ENCODE measurements at places on chromosomes 2 and 18.

- DNase-seq, result no peak
Observed at GRCh38 chr18:79092874-79093273, 23.7 kb downstream of the ATP9B start.

DNA sequence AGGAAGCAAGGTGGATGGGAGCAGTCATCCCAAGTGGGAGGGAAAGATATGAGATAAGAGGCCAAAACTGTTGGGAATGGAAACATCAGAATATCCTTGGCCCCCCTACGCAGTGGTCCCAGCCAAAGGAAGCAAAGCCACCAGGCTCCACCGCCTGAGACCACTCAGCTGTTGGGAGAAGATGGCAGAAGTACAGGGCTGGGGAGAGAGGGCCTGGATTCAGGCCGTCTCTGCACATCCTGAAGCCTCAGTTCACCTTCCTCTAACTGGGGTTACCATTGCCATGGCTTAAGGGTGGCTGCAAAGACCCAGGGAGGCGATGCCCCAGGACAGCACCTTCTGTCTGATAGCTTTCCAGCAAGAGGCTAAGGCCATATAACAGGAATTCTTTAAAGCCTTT is 193.8 kb downstream of the MGAT5 start:
- no peak for DNase-seq

- DNase-seq, result no peak
Observed at GRCh38 chr2:230356084-230356483, 29.1 kb downstream of the SP140L start.

DNA sequence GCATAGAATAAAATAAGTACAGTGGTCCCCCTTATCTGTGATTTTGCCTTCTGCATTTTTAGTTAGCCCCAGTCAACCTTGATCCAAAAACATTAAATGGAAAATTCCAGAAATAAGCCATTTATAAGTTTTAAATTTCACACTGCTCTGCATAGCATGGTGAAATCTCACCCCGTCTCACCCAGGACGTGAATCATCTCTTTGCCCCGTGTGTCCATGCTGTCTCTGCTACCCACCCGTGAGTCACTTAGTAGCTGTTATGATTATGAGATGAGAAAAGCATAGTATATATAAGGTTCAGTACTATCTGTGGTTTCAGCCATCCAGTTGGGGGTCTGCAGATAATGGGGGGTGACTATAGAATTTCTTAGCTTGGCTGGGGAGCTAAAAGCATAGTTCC is 67.3 kb downstream of the RHBDD1 start:
- peak; percentile 61 for DNase-seq

GRCh38 chr2:225104971-225105370 is 62.7 kb upstream of the DOCK10 start:
- DNase-seq, result no peak

- no peak for DNase-seq
Observed at GRCh38 chr2:8477552-8478470, 204.0 kb upstream of the ID2 start.

GRCh38 chr2:27779417-27780055 is 8.0 kb downstream of the MRPL33 start:
- DNase-seq, result peak; percentile 79

- DNase-seq, result no peak
Observed at GRCh38 chr18:58093311-58093803, 49.3 kb downstream of the NEDD4L start.

DNA sequence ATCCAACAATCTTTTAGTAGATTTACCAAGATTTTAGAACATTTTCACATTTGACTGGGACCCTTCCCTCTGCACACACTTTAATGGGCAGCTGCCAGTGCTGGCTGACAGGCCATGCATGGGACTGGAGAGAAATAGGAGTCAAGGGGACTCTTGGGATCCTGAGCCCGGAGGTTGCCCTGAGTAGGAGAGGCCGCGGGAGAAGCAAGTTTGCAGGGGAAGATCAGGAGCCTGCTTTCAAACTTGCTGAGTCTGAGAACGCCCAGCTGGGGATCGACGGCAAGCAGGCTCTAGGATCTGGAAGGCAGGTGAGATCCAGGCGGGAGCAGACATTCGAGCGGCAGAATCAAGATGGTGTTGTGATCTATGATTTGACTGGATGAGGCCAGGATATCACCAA is 186.1 kb downstream of the HDAC4 start:
- no peak for DNase-seq

GRCh38 chr2:73238976-73239375 is 4.9 kb downstream of the CCT7 start:
- DNase-seq, result peak; percentile 28

DNA sequence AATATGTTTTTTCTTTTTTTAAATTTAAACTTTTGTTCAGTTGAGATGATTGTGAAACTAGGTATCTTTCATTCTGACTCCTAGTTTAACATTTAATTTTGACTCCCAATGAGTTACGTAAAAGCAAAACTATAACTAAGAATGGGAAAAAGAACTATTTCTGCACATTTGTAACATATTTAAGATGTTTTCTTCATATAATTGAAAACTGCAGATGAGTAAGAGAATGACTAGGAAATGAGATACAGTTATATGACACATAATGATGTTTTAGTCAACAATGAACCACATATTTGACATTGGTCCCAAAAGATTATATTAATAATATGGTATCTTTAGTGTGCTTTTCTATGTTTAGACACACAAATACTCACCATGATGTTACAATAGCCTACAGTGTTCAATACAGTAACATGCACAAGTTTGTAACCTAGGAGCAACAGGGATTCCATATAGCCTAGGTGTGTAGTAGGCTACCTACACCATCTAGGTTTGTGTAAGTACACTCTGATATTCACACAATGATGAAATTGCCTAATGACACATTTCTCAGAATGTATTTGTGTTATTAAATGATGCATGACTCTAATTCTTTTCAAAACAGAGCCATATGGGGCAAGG is 12.6 kb downstream of the ERMN start:
- DNase-seq, result no peak

GRCh38 chr2:28613633-28614501 is 118.0 kb downstream of the PLB1 start:
- no peak for DNase-seq

- no peak for DNase-seq
Observed at GRCh38 chr2:12441750-12442475, 274.8 kb upstream of the TRIB2 start.

Data from lung microvascular endothelial cell (primary cell).